HS-27A (cell line): ENCODE measurements at places on chromosomes 6 and 20.

- no peak for DNase-seq
These were observed 69.3 kb upstream of the SOX4 start for GRCh38 chr6:21524201-21524600.

- DNase-seq = no peak
These were observed 44.4 kb downstream of the GOPC start for GRCh38 chr6:117557951-117558350.

DNA sequence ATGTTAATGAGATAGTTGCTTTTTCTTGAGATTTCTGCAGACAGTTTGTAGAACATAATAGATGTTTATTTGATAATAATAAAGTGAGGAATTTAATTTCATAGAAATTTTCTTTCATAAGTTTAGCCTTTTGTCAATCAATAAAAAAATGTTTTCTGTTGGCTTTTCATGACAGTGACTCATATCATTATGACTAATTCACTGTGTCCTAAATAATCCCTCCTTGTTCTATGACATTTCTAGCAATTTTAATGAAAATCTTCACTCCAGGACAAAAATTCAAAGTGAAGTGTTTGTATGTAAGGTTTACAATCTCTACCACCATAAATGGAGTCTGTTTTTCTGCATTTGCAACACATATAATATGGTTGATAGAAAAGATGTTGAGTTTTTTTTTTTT, 109.9 kb downstream of the UTRN start:
- no peak for DNase-seq

GRCh38 chr6:163380216-163380615, 34.3 kb upstream of the QKI start:
- DNase-seq = no peak

GRCh38 chr6:108578595-108579327, 18.0 kb downstream of the FOXO3 start:
- DNase-seq = no peak
